ENCODE measurements at places on chromosomes 1 and 21.

DNA sequence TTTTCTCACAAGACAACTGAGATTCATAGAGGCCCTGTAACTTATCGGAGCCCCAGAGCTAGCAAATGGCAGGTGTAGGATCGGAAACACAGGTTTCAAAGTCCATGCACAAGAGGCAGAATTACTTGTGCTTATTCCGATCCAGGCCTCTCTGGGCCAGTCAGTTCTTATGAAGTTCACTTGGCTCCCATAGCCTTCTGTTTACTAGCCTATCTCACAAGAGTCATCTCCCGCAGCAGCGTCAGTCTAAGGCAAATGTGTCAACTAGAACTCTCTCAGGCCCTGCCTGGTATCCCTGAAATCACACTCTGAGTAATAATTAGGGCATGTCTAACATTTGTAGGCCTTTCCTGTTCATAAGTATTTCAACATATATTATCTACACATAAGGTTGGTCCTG is 43.3 kb downstream of the PHC2 start:
- no peak for DNase-seq

- DNase-seq = no peak
Measured at GRCh38 chr1:159918352-159919200, 6.7 kb downstream of the TAGLN2 start.

DNA sequence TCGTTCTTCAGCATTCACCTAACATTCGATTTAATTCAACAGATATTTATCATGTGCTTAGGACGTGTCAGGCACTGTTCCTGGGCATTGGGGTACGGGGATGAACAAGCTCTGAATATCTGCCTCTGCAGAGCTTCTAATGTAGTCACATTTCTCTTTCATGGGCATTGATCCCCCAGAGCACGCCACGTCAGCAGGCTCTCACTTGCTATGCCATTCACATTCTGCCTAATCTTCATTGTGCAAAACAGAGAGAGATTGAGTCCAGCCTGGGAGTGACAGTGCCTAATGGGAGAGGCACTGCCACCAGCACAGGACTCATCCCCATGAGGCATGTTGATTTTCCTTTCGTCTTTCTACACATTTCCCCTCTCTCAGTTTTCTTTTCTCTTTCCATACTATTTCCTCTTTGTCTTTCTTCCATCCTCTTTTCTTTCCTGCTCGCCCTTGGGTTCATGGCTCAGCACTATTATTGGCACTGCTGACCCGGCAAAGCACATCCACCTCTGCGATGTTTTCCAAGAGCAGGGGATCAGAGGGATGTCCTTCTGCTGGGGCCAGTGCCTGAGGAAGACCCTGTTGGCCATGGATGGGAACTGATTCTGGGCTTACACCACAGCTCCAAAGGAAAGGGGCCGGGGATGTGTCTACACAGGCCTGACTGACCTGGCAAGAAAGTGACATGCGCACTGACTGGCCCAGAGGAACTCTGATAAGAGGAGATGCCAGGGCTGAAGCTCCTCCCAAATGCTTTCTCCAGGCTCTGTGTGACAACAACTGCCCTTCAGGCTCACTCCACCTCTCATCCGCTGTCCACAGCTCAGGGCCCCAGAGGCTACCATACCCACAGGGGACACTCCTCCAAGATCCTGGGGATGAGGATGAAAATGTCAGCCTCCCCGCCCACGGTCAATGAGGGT is 195.9 kb downstream of the TOMM20 start:
- no peak for DNase-seq

- no peak for DNase-seq
Measured at GRCh38 chr1:40312238-40313205, 4.6 kb downstream of the COL9A2 start.

GRCh38 chr1:95086949-95087533 is 14.3 kb upstream of the ALG14 start:
- no peak for DNase-seq

DNA sequence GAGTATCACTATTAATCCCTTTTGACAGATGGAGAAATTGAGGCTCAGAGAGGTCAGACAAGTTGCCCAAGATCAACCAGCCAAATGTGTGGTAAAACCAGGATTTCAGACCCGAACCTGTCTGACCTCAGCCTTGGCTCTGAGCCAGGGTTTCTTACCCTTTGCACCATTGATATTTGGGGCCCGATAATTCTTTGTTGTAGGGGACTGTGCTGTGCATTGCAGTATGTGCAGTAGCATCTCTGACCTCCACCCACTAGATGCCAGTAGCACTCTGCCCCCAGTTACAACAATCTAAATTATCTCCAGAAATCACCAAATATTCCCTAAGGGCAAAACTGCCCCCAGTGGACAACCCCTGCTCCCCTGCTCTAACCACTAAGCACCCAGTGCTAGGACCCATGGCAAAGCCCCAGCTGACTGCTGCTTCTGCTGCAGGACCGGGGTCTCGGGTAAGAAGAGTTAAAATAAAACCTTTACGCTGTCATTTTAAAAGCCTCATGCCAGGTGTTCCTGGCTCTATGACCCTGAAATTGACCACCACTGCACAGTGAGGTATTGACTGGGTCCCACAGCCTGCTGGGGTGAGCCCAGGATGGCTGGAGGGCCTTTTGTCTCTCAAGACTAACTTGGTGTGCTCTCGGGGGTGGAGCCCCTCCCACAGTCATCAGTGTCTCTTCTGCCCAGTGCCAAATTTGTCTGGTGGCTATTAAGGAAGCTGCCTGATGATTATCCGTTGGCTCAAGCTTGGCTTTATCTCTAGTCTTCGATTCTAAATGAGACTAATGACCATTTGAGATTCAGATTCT is 5.6 kb upstream of the MAN1C1 start:
- DNase-seq = no peak

DNA sequence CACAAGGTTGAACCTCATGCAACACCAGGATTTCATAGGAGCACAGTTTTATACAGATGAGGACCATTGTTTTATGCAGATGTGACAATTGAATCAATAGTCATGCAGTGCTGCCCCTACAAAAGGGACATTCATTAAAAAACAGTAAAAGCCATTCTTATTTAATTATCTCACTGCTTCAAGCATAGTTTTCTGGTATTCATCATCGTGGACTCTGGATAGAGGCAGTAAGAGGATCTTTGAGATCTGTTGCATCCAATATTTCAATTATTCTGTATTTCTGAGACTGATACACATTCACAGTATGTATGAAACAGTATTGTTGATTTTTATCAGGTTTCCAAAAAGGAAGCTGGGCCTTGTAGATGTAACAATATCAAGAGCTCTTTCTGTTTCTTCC is 237.6 kb downstream of the RYR2 start:
- no peak for DNase-seq

DNA sequence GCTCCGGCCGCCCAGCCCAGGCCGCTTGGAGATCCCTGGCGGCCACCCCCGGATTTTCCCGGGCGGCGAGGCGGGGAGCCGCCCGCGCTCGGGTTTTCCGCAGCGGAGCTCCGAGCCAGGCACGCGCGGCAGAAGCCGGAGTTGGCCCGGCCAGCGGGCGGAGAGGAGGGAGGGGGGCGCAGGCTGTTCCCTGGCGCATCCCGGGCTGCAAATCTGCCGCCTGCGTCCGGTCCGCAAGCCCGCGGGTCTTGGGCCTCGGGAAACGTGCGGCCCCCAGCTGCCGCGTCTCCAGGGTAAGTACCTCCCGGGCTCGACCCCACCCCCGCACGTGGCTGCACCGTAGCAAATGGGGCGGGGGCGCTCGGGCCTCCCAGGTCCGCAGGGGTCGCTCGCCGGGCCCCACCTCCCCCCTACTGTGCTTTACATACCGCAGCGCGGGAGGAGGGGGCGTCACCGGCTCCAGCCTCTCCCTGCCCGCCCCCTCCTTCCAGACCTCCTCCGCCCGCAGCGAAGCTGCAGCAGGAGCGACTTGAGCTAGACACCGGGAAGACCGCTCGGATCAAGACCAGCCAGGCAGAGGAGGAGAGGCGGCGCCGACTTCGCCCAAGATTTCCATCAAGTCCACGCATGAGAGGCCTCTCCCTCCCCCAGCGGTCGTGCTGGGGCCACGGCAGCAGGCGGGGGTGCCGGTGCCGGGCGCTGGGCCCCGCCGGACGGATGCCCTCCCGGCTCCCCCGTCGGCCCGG is 1.6 kb downstream of the TMEM200B start:
- DNase-seq = no peak

Measured in NCI-H345 (cell line).